Posterior vena cava (tissue), 2 donors: ENCODE measurements at places on chromosomes 1 and 21.
A peak's percentile ranks its signal among the peaks of the same experiment; 100 is the strongest.

DNA sequence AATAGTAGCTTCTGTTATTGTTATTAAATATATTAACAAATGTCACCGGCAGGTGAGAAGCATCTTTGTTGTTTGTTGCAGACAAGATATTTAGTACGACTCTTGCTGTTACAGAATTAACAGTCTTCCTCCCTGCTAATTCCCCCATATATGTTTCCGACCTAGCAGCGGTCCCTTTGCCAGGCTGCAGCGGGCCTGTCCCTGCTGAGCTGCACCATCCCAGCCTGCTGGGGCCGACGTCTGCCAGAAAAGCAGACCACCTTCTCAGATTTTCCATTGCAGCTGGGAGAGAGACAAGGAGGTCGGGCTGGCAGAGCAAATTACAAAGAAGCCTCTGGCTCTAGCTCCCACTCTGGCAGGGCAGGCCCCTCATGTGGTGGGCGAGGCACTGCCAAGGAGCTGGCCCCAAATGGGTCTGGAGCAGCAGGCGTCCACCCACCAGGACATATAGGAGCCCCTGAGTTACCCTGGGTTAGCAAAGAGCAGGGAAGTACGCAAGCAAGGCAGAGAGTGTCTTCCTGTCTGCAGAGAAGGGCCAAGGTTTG lies 142.7 kb downstream of the FOXD2 start:
- DNase-seq = no peak

GRCh38 chr1:59596956-59597355 lies 217.8 kb upstream of the HOOK1 start:
- no peak for DNase-seq

DNA sequence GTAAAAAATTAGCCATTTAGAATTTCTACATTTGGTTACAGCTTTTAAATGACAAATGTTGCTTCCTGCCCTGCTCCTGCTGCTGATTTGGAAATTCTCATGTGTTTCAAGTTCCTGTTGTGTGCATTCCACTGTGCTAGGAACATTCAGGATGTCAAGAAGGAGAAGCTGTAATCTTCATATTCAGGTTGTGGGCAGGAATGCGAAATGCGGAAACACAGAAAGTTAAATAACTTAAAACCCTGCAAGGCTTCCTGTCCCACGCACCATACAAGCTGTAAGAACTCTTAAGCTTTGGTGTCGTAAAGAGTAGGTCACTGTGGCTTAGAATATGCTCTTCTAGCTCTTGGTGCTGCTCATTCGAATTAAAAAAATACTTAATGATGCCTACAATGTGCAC lies 52.6 kb downstream of the S100B start:
- DNase-seq = no peak

DNA sequence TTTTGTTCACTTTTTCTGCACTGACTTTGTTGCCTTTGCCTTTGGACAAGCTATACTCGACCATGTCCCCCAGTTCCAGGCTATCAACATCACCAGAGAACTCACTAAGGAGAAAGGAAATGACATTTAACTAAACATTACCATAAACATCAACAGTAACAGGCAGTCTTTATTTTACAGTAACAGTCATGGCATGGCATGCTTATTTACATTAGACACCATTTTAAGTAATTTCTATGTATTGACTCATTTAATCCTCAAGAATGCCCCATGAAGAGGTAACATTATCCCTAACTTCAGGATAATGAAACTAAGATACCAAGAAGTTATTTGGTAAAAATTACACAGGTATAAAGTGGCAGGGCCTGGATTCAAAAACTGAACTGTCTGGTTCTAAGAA lies 8.7 kb upstream of the NRAS start:
- no peak for DNase-seq

- DNase-seq = peak; percentile 86
These were observed 84.4 kb downstream of the NKAIN1 start for GRCh38 chr1:31155216-31155806.

DNA sequence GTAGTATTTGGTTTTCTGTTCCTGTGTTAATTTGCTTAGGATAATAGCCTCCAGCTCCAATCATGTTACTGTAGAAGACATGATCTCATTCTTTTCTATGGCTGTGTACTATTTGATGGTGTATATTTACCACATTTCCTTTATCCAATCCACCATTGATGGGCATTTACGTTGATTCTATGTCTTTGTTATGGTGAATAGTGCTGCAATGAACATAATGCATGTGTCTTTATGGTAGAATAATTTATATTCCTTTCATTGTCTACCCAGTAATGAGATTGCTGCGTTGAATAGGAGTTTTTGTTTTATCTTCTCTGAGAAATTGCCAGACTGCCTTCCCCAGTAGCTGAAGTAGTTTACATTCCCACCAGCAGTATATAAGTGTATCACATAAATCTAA lies 538.8 kb downstream of the LRRIQ3 start:
- no peak for DNase-seq

- no peak for DNase-seq
These were observed 2.3 kb upstream of the AUNIP start for GRCh38 chr1:25861316-25862286.

GRCh38 chr1:68745011-68745410 lies 248.1 kb upstream of the DEPDC1 start:
- DNase-seq = no peak

DNA sequence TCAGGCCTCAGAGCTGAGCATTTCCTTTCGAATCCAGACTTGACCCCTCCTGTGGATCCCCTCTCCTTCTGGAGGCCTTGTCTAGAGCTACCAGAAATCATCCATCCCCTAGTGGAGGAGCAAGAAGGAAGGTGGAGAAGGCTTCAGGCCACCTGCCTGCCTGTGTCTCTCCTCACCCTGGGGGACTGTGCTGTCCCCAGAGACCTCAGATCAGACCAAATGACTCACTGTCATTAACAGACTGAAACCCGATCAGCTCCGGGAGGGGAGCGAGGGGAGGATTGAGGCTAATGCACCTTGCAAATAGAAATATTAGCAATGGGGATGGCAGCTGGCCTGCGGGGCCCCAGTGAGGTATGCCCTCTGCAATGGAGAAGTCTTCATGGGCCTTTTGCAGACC lies 2.1 kb downstream of the MYBPH start:
- DNase-seq = peak; percentile 35

DNA sequence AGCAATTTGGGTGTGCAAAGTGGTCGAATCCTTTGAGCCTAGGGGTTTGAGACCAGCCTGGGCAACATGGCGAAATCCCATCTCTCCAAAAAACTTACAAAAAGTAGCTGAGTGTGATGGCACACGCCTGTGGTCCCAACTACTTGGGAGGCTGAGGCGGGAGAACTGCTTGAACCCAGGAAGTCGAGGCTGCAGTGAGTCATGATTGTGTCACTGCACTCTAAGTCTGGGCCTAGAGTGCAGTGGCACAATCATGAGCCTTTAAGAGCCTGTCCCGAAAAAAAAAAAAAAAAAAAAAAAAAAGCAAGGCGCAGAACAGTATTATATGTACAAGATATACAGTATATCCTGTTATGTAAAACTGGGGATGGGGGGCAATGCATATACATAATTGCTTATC lies 25.1 kb upstream of the HTR1D start:
- DNase-seq = no peak

GRCh38 chr1:147808025-147808424 lies 47.6 kb upstream of the GJA5 start:
- DNase-seq = no peak

DNA sequence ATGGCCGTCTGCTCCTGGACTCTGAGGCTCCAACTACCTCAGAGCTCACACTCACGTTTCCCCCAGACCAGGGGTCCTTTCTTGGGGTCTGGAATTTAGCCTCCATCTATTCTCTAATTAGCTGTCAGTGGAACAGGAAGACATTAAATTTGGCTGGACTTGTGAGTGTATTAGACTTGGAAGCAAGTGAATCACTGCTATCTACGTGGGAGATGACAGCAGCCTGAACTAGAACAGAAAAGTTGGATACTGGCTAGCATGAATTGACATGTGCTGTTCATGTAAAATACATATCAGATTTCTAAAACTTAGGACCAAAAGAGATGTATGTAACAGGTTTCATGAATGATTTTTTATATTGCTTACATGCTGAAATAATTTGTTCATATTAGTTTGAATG lies 28.0 kb downstream of the TAF5L start:
- no peak for DNase-seq

DNA sequence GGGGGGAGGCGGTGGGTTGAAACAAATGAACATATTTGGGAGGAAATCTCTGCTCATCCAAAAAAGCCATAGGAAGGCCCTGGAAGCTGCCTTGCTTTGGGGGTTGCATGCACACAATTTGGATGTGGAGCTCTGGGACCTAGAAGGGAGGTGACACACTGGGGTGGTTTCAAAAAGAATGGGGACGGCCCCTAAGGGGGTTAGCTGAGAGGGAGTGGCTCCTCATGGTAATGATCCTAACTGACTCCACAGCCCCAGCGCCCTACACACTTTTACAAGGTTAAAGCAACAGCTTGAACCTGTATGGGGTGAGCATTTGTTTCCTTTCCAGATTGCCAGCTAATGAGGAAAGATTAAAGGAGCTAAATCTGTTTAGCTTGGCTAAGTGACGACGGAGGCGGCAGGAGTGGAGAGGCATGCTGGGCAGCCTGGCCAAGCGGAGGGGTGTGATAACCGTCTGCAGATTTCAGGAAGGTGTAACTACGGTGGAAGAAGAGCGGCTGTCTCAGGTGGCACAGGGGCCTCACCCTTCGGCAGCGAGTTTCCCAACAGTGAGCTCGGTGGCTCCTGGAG lies 107.3 kb downstream of the RNF220 start:
- DNase-seq = no peak

- no peak for DNase-seq
These were observed 22.5 kb downstream of the VPS26C start for GRCh38 chr21:37244501-37245095.

- peak; percentile 90 for DNase-seq
These were observed 746 bp downstream of the AK4 start for GRCh38 chr1:65148548-65149350.

DNA sequence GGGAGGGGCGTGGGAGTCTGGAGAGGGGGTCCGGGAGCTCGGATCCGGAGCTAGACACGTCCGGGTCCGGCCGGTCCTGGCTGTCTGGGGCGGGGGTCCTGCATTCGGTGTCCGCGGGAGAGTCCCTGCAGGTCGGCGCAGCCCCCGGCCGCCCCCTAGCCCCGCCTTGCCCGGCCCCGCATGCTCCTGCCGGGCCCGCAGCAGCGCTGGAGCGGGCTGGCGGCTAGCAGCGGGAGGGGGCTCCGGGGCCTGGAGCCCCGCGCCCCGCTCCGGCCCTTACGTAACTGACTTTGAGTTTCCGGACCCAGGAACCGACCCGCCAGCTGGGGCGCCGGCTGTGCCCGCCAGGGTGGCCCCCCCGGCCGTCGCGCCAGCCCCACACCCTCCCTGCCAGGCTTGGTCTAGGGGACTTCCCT lies 26.9 kb upstream of the EPB41 start:
- DNase-seq = no peak

GRCh38 chr1:35715568-35716002 lies 3.1 kb downstream of the C1orf216 start:
- DNase-seq = peak; percentile 88

GRCh38 chr1:54800899-54801759 lies at the start of gene TTC22:
Gene TTC22 (minus strand): TSS chr1:54801323. CDS start chr1:54801163, 160 bp downstream.
- DNase-seq = peak; percentile 85

DNA sequence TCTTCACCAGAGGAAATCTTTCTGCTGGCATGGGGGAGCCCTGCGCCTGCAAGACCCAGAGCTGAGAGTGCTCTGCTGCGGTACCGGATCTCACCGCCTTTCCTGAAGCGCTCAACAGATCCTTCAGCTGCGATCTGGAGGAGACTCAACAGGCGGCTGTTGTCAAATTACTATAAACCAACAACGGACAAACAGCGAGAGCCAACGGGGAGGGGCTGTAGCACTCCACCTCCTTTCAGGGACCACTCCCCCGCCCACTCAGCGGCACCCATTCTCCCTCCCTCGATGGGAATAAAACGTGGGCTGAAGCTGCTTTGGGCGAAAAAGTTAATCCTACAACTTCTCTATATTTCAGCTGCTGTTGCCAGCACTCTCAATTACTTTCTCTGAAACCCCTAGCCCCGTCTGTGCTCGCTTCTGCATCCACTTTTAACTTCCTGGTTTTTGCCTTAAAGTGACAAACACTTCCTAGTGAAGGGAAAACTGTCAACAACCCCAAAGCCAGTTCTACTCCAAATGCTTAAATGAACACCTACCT lies at the start of gene FMO5:
FMO5 (minus strand) TSS at position 147 of the 538 bp plus-strand sequence. CDS start 310 bp downstream, outside the sequence.
- DNase-seq = peak; percentile 84

DNA sequence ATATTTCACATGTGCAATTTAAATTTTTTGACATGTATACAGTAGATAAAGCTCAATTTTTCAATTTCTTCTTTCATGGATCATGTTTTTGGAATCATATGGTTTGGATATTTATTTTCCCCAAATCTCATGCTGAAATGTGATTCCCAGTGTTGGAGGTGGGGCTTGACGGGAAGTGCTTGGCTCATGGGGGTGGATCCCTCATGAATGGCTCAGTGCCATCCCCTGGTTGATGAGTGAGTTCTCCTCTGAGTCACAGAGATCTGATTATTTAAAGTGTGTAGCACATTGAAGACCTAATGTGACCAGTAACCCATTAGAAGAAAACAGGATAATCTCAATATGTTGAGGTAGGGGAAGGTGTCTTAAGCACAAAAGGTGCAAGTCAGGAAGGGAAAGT lies 9.1 kb upstream of the IFI16 start:
- DNase-seq = peak; percentile 94
